ENCODE measurements at places on chromosomes 2 and 18.
A peak's percentile ranks its signal among the peaks of the same experiment; 100 is the strongest.

DNA sequence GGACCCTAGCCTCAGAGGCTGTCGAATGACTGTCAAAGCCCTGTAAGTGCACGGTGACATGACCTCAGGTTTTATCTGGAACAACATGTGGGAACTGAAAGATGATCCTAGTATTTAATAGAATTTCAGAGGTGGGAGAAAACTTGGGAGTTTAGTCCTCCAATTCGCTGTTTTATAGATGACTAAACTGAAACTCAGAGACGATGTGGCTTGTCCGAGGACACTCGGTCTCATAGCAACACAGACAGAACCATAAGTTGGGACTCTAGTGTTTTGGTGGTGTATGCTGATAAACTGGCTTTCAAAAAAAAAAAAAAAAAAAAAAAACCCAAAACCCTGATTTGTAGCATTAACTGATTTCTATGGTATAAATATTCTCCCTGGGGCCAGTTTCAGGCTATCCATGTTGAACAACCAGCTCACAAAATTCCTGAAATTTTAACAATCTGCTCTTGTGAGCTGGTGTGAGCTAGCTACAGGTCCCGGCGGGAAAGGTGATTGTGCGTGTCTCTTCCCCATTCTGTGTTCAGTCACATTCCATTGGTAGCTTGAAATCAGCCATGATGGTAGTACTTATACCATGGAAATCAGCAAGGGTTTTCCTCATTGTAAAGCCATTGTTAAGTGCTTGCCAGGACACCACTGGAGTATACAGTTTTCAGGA is 195.5 kb upstream of the EPAS1 start:
- DNase-seq = no peak

DNA sequence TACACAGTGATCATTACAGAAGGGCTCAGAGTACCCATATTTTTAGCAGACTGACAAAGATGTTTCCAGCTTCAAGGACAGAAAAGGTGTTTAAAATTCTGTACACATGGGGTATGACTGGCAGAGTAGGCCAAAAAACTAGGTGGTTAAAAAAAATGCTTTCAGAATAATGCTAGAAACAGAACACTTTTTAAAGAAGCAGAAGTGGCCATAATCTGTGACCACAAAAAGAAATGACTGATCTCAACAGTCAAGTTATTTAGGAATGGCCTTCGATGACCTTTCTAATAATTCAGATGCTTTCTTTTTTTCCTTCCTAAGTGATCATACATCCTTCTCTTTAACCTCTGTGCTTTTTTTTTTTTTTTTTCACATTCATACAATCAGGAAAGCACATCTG is 4.1 kb upstream of the AQP4 start:
- DNase-seq = no peak

DNA sequence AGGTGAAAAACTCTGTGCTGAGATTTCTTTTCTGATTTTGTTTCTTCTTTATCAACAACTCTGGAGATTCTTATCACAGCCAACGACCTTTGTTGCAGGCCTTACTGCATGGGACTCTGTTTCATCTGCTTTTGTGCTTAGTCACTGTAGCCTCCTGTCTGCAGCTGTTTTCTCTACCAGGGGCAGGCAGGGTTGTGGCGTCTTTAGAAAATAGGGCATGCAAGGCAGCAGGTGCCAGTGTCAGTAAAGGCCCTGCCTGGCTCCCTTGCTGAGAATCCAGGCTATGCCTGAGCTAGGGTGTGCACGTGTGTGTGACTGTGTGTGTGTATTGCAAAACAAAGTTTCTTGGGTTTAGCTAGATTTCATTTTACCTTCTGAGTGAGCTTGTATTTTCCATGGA is 14.6 kb upstream of the SLC9A2 start:
- peak; percentile 52 for DNase-seq

GRCh38 chr2:151325581-151326095 is 31.8 kb upstream of the TNFAIP6 start:
- DNase-seq = no peak

- DNase-seq = no peak
Observed at GRCh38 chr18:2967357-2967756, 45.6 kb downstream of the LPIN2 start.

DNA sequence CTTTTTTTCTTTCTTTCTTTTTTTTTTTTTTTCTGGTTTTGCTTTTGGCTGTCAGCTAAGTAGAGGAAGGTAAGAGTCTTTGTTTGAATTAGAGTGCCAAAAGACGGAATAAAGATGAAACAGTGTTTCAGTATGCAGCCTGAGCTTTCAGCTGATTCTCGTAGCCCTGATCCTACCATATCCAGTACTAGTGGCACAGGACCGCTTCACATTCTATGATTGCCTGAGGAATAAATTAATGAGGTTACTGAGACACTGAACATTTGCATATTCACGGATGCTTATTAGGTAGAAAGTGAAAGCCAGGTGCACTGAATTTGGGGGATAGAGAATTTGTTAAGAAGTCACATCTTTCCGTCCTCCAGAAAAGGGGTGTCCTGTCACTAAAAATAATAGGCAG is 421.5 kb upstream of the POU3F3 start:
- DNase-seq = no peak

GRCh38 chr2:44974064-44974715 is 32.7 kb downstream of the SIX3 start:
- no peak for DNase-seq

DNA sequence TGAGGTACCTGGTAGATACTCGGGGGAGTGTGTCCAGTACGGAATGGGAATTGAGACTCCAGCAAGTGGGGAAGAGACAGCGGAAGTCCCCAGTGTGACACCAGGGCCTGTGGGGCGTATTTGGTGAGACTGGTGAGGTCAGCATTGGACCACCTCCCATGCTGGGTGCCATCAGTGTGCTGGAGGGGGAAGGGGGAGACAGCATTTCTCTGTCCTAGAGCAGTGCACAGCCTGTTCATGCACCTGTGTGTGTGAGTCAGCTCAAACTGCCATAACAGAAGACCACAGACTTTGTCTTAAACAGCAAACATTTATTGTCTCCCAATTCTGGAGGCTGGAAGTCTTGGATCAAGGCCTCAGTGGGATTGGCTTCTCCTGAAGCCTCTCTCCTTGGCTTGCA is 301.8 kb downstream of the GBX2 start:
- DNase-seq = peak; percentile 5

- no peak for DNase-seq
Observed at GRCh38 chr18:54845787-54846186, 17.5 kb downstream of the RAB27B start.

DNA sequence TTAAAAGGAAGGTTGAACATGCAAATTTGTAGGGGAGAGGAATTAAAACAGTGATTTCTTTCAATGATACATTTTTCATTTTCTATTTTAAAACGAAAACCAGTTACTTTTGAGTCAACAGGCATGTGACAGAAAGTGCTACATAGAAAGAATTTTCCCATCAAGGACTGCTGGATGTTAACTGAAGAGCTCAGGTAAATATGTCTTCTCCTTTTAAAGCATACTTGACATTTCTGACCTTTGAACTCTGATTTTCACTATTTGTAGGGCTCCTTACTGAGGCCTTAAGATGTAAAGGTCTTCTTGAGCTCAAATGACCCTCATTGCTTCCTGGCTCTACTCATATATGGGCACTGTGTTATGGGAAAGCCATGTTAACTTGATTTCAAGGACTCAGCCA is 32.4 kb downstream of the FIGN start:
- no peak for DNase-seq

DNA sequence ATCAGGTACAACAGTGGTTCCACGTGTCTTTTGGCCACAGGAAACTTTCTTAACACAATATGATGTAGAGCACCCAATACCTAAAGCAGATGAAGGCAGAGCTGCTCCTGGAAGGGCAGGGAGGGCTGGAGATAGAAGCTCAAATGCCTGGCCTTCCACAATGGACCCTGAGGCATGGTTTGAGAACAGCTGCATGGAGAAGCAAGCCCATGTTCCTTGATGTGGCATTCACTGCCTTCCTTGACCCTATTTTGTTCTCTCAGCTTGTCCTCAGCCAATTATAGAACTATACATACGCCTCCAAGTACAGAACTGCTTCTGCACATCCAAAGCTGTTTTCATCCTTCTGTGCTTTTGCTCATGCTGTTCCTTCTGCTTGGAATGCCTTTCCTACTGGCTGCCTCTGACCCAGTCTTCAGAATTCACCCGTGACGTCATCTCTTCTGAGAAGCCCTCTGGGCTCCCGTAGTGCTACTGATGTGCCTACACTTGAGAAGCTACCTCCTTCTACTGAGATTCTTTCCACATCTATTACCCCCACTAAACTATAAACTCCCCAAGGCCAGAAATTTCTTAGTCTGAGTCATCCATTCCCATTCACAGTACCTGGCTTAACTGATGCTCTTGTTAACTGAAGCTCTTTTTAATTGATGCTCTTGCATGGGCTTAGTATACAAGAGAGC is 69.9 kb downstream of the CHRNA1 start:
- no peak for DNase-seq

DNA sequence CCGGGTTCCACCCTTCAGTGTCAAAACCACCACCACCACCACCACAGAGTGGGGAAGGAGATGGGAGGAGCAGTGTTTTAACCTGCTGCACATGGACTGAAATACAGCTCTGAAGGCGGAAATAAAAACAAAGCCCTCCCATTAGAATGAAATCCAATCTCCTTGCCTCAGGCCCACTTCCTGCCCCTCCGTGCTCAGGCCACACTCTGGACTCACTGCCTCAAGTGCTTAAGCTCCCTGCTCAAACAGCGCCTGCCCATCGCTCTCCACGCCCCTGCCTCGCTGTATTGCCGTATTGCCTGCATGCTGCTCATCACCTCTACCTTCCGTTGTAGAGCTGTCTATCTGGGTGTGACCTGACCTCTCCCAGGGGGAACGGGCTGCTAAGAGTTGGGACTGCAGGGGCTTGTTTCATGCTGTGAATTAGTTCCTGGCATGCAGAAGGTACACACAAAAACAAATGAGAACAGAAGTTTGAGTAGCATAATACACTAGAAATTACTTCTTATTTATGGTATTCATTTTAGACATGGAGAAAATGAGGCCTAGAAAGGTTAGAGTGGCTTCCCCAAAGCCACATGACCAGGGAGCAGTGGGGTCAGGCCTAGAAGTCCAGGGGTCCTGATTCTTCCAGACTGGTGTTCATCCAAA is 31.6 kb upstream of the NEB start:
- DNase-seq = no peak

GRCh38 chr18:1270081-1270480 is 365.4 kb downstream of the ADCYAP1 start:
- DNase-seq = no peak

GRCh38 chr2:233780771-233781170 is 2.6 kb downstream of the MROH2A start:
- DNase-seq = no peak

DNA sequence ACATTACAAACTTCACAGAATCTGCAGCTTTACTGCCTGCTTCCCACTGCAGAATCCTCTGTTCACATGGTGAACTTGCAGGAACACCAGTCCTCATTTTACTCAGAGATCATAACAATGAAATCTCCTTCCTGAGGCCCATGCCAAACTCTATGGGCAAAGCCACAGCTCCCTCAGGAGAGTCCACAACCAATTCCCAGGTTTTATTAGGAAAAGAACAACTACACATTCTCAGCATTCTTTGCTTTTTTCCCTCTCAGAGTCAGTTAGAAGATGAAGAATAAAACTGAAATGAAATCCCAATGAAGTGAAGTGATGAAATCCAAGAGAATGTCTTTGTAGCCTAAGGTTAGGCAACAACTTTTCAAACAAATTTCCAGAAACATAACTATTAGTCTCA is 233.7 kb downstream of the DSEL start:
- no peak for DNase-seq

GRCh38 chr2:119536211-119536610 is 8.0 kb upstream of the CFAP221 start:
- no peak for DNase-seq

DNA sequence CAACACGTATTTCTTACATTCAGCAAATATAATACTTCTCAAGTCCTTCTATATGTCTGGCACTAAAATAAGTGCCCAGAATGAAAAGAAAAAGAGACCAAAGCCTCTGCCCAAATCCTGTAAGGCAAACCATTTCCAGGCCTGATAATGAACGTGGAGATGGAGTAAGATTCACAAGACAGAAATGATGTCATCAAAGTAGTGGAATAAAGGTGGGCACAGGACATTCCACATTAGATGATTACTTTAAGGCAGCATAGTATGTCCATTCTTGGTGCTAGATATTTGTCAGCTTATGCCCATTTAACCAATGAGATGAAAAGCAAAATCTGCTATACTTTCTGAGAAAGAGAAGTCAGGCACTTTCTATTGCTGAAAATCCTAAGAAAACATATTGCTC is 38.5 kb downstream of the CNTNAP5 start:
- DNase-seq = no peak

DNA sequence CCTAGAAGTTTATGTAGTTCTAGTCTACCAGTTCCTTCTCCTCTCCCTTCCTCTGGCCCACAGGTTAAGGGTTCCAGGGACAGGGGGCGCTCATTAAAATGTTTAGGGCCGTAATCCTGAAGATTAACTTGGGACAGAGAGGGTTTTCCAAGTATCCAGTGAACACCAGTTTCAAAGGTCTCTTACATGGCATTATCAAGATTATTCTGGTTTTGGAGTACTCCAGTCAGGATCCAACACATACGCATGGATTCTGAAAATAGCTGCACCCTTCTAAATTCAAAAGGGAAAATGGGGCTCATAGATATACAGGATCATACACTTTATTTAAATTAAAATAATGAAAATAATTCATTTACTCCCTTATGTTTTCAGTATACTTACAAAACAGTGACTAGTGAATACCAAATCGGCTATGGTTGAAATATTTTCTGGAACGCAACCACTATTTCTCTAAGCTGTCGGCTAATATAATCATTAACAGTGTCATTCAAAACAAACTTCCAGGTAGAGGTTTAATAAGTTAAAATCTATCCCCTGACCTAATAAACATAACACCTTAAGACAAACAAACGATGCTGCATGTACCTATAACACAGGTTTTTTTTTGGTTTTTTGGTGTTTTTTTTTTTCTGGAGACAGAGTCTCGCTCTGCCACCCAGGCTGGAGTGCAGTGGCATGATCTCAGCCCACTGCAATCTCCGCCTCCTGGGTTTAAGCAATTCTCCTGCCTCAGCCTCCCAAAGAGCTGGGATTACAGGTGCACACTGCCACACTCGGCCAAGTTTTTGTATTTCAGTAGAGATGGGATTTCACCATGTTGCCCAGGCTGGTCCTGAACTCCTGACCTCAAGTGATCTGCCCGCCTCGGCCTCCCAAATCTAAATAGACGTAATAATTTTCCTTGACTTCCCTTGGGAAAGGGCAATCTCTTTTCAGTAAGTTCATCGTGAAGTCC is 44.7 kb downstream of the MGAT4A start:
- DNase-seq = no peak

DNA sequence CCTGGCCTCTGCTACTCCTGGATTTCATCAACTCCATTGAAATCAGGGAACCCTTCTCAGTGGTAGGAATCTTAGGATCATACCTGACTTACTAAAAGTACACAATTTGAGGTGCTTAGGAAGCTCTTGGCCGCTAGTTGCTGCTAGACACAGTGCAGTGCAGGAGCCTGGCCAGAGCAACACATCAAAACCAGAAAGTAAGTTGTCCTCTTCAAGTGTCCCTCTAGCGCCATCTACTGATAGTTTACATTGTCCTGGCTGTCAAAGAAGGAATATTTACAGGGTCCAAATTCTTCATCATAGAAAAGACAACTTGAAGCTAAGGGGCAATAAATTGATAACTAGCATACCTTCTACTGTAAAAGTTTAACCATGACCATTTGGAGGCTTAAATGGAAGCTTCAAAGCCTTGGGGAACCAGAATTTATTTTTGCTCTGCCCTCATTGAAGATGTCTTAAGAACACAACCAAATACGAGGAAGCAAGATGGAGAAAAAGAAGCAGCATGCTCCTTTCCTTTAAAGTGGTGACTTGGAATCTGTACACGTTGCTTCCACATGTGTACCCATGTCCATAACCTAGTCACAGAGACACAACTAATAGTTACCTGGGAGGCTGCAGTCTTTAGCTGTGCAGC is 889.1 kb upstream of the GCFC2 start:
- peak; percentile 68 for DNase-seq

GRCh38 chr2:54915101-54915500 is 135.2 kb downstream of the RTN4 start:
- DNase-seq = no peak

Data from femur (tissue), 1 donor.